ENCODE measurements at places on chromosomes 13 and 19.
A peak's percentile ranks its signal among the peaks of the same experiment; 100 is the strongest.

- DNase-seq: peak; percentile 57
Observed at GRCh38 chr19:49210108-49210900, 52.7 kb downstream of the TRPM4 start.

DNA sequence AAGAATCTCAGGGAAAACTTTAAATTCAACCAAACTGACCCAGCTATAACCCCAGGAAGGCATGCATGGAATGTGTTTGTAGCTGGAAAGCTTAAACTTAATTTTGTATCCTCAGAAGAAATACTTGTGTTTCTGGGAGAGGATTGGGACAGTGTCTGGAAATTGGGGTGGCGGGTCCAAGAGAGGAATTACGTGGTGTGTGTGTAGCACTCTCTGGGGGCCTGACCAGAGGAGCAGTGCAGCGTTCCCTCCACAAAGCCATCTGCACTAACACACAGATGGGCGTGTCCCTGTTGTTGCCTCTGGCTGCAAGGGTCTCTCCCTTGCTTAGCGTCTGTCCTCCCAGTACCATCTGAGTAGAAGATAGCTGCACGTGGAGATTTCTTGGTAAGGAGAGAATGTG is 6.4 kb downstream of the GARRE1 start:
- DNase-seq: no peak

- DNase-seq: no peak
Observed at GRCh38 chr13:77480066-77480465, 55.4 kb upstream of the SCEL start.

DNA sequence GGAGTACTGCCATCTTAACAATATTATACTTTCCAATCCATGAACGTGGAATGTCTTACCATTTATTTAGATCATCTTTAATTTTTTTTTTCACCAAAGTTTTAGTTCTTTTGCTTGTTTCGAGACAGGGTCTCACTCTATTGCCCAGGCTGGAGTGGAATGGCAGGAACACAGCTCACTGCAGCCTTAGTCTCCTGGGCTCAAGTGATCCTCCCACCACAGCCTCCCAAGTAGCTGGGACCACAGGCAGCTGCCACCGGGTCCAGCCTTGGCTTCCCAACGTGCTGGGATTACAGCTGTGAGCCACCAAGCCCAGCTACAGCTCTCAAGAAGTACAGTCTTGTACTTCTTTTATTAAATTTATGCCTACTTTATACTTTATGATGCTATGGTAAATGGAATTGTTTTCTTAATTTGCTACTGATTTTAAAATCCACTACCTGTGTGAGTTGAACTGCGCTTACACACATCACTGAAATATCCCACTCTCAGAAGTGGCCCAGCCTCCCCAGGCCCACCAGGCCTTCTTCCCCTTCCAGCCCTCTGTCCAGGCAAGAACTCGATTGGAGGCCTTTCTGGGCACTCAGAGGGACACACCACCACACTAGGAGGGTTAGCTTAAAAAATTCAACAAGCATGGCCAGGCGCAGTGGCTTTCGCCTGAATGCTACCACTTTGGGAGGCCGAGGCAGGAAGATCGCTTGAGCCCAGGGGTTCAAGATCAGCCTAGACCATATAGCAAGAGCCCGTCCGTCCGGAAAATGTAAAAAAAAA is 1.0 kb upstream of the PGLS start:
- DNase-seq: no peak

- peak; percentile 70 for DNase-seq
Observed at GRCh38 chr19:958967-959855, 24.9 kb upstream of the WDR18 start.

DNA sequence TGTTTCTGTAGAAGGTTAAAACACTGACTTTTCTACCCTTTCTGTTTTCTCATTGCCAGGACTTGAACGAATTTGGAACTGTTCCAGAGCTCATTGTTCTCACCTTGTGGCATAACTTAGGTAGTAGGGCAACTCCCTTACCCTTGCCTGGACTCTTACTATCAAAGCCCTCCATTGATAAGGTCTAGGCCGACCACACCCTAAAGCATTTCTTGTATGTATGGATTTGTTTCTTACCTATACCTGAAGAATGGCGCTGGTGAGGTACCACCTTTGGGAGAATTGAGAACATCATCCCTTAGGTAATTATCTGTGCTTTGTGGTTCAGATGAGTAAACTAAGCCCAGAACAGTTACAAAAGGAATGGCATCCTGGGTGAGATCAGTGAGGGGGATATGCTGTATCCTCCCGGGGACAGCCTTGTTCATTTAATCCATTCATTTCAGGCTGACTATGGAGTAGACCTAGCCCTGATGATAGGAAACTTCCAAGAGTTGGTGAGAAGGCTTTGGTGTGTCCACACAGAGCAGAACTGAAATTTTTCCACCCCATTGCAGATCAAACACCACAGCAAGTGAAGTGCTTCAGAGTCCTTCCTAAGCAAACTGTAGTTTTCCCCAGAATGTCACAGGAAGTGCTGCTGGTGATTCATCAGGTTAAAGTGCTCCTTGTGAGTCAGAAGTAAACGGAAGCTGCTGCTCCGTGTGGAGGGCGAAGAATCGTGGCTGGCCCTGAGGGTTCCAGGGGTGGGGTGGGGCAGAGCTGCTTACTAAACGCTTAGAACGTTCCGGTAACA is 113.0 kb downstream of the TEX26 start:
- peak; percentile 87 for DNase-seq
